ENCODE measurements at places on chromosomes 5 and 9. TPM values are rescaled to one million over a fixed set of nuclear protein-coding genes. Genes with fewer than 3 reads are reported as not detected.

The ZNF608 gene
- total RNA-seq: 0.61 TPM

The ZDHHC11B gene
- 1.2 TPM for total RNA-seq

The UGCG gene
- 20.0 TPM for total RNA-seq

The ANKRD18A gene
- 14.8 TPM for total RNA-seq

The ELL2 gene
- total RNA-seq: 19.4 TPM

The CCDC180 gene
- total RNA-seq: 0.75 TPM

The ABCA1 gene
- total RNA-seq: 4.5 TPM

The LECT2 gene
- not detected for total RNA-seq

The SLC4A9 gene
- not detected for total RNA-seq

The PCDHGB2 gene
- 0.08 TPM for total RNA-seq

The TLX3 gene
- not detected for total RNA-seq

The SPATA6L gene
- total RNA-seq: 2.4 TPM

The SLC45A2 gene
- total RNA-seq: 0.05 TPM

The CCIN gene
- total RNA-seq: 0.05 TPM

The BTNL9 gene
- total RNA-seq: 0.83 TPM

The SLC36A3 gene
- not detected for total RNA-seq

The SLC36A2 gene
- not detected for total RNA-seq

The CYSRT1 gene
- total RNA-seq: 2.7 TPM

The ADGRD2 gene
- not detected for total RNA-seq

The IL4 gene
- not detected for total RNA-seq

The TNFSF15 gene
- total RNA-seq: 0.21 TPM

The SNCAIP gene
- total RNA-seq: 0.03 TPM

The SPINK5 gene
- total RNA-seq: not detected

The DCP2 gene
- total RNA-seq: 12.1 TPM

The PHF19 gene
- 126 TPM for total RNA-seq

The STOML2 gene
- 268 TPM for total RNA-seq

The EMB gene
- 4.6 TPM for total RNA-seq

The DMGDH gene
- not detected for total RNA-seq

The PCDHGA4 gene
- total RNA-seq: 0.16 TPM

The ADAMTSL2 gene
- total RNA-seq: not detected

The SLC1A3 gene
- total RNA-seq: not detected

The KIF27 gene
- total RNA-seq: 1.1 TPM

The RNF44 gene
- 36.8 TPM for total RNA-seq

The SLC12A2 gene
- total RNA-seq: 13.4 TPM

The BNC2 gene
- 4.1 TPM for total RNA-seq

The FCN2 gene
- total RNA-seq: not detected

The EXD3 gene
- 7.0 TPM for total RNA-seq

The PCDHGB3 gene
- 0.17 TPM for total RNA-seq

The PCDHGA1 gene
- total RNA-seq: 0.37 TPM

The ARL14EPL gene
- 0.08 TPM for total RNA-seq

The ORM2 gene
- not detected for total RNA-seq

The SPATA31A3 gene
- not detected for total RNA-seq

The ISL1 gene
- not detected for total RNA-seq

The TPPP gene
- 6.4 TPM for total RNA-seq

The TMEM215 gene
- total RNA-seq: 0.02 TPM

The RGP1 gene
- total RNA-seq: 13.7 TPM

The SSBP2 gene
- total RNA-seq: 8.2 TPM

The LURAP1L gene
- 18.6 TPM for total RNA-seq

The FBXO10 gene
- total RNA-seq: 8.3 TPM

The ADAMTS2 gene
- total RNA-seq: 0.22 TPM

The TSSK1B gene
- not detected for total RNA-seq
